ENCODE measurements at places on chromosomes 4 and X. TPM values are rescaled to one million over a fixed set of nuclear protein-coding genes. Genes with fewer than 3 reads are reported as not detected.

DNA sequence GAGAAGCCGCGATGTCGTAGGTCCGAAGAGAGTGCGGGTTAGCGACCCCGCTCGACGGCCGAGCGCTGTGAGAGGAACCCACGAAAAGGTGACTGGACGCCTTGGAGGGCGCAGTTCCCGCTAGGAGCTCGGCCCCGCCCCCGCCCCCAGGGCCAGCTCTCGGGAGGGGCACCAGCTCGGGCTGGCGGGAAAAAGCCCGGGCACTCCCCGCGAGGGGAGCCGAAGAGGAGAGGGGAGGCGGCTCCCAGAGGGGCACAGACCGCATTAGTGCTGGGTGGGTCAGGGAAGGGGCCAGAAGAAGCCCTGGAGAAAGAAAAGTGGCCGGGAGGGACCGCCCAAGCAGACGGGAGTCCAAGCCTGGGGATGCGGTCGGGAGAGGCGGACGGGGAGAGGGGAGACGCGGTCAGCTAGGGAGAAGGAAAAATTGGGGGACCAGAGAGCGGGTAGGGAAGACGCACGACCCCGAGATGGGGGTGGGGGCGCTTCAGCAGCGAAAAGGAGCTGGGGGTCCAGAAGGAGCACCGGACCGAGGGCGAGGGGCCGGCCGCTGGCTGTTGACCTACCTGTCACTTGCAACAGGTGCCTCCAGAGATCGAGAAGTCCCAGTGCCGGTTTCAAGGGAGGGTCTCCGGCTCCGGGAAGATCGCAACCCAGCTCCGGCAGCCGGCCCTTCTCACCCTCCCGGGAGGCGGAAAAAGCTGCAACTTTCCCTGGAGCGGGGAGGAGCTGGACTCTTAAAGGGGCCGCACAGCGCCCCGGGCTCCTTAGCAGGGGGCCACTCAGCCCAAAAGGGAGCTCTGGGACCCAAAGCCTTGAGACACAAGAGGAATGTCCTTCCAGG, at the start of gene SYTL4:
Gene SYTL4 (minus strand): TSS at position 681 of the 841 bp plus-strand sequence. CDS start 30,084 bp downstream, outside the sequence.
- DNase-seq, result no peak

The STK26 gene
- total RNA-seq, result 76.4 TPM

GRCh38 chrX:17564689-17565409, 172.4 kb upstream of the SCML1 start:
- no peak for DNase-seq

The PTTG2 gene
- total RNA-seq, result 0.34 TPM

The DGKK gene
- total RNA-seq, result not detected

GRCh38 chrX:14505648-14506047, 23.7 kb upstream of the GLRA2 start:
- DNase-seq, result no peak
